ENCODE measurements at places on chromosomes 1 and 21.

DNA sequence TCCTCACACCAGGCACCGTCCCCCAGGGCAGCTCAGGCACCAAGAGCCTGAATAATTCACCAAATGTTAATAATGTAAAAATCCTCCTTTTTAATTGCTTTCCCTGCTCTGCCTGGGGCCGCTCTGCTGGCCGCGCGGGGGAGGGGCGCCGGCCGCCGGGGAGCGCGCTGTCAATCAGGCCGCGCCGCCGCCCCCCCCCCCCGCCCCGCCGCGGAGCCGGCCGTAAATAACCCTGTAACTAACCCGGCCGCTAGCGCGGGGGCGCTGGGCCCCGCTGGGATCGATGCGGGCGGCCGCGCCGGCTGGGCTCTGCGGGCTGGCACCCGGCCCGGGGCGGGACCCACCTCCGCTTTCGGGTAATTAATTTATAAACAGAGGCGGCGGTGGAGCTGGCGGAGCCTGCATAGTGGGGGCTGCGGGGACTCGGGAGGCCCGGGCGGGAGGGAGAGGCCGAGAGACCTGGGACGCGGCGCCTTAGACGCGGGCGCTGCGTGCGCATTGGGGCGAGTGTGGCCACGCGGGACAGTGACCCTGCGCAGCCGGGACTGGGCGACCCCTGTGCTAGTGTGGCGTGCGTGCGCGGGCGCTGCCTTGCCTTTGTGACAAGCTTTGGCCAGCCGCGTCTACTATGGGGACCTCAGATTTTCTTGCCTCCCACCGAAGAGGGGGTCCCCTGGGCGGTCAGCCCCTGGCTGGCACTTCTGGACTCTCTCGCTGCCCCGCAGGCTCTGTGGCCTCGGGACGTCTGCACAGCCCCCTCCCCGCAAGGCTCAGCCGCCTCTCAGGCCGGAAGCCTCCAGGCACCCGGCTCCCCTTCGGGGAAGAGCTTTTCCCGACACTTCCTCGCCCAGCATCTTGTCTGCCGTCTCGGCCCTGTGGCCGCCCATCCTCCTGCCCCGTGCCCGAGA is 16.6 kb downstream of the SAMD11 start:
- DNase-seq, result peak; percentile 85

DNA sequence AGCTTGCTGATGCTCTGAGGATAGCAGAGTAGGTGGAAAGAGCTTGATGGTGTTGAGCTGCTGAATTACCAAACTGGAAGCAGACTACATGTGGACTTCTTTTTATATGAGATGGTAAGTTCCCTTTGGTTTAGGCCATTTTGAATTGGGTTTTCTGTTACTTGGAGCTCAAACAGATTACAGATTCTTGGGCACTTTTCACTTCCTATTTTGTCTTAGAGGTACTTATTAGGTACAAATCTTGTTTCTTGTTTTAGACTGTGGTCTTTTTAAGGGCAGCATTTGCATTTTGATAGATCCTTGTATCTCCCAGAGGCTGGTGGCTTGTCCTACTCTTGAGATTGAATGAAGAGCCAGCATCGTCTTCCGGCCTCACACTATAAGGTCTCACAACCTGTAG is 70.2 kb downstream of the GADD45A start:
- no peak for DNase-seq

GRCh38 chr1:78759881-78760280 is 110.2 kb downstream of the IFI44 start:
- DNase-seq, result peak; percentile 51

DNA sequence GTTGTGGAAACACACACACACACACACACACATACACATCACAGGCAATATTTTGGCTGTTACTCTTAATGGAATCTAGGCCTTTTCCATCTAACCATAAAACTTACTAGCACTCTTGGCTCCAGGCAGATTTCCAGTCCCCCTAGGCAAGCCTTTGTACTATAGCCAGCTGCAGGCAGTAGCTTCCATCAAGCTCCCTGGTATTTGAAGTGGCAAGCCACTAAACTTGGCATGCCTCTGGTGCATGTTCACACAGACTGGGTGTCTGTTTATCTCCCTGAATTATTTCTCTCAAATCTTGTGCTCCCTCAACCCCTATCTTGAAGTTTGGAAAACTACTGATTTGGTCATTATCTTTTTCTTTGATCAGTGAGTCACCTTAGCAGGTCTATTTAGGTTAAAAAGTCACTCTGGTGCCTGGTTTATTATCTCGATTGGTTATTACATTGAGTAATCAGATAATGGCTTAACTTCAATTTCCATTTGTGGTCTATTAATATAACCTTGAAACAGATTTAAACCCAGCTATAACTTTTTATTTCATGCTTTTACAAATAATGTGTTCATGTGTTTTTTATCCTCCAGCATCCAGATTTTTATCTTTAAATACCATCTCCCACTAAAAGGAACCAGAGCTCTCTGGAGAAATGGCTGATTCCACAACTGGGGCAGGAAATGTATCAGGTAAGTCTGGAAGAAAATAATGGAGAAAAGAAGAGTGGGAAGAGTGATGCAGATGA is 2.7 kb upstream of the RBM15 start:
- no peak for DNase-seq

DNA sequence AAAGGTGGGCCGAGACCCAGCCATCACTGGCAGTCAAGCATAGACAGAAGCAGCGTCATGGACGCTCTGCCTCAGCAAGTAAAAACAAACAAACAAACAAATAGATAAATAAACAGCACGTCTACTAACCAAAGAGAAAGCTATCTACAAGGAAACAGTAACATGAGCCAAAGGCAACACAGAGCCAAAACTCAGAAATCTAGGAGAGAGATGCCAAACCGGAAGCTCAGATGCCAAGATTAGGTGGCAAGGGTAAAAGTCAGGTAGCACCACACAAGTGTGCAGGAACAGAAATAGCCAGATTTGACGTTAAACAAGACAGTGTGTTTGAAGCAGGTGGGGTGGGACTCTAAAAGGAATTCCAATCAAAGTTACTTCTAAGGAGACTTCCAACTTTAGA is 448.3 kb upstream of the NFIA start:
- DNase-seq, result no peak

GRCh38 chr1:160826546-160826945 is 30.6 kb downstream of the LY9 start:
- peak; percentile 1 for DNase-seq

DNA sequence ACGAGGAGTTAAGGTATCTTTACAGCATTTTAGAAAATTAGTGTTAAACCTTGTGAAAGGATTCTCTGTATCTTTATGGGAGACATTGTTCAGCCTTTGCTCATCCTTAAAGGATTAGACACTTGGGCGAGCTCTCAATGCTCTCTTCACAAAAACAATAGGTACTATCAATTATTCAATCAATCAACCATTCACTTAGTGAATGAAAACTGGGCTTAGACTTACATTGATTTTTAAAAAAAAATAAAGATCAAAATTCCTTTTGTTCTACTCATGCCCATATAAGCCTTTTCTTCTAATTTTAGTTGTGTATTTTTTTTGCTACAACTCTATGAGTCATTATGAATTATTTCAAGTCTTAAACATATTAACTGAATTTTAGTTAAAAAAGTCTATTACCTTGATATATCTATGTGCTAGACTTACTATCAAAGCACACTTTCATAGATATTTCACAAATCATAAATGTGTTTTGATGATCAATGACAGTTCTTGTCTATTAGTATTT is 181.2 kb downstream of the DPYD start:
- peak; percentile 13 for DNase-seq

DNA sequence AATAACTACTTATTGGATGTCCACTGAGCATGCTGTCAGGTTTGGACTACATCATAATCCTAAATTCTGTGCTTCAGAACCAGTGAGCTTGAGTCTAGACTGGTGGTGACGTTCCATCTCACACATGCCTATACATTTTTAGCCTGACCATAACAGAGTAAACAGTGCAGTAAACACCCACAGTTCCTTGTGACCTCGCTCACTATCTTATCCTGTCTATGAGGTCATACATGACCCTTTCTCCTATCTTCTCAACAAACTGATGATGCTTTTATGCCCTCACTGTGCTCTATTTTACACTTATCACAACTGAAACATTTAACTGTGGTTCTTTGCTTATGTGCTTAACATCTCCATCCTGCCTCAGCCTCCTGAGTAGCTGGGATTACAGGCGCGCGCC is 91.2 kb downstream of the ENAH start:
- no peak for DNase-seq

DNA sequence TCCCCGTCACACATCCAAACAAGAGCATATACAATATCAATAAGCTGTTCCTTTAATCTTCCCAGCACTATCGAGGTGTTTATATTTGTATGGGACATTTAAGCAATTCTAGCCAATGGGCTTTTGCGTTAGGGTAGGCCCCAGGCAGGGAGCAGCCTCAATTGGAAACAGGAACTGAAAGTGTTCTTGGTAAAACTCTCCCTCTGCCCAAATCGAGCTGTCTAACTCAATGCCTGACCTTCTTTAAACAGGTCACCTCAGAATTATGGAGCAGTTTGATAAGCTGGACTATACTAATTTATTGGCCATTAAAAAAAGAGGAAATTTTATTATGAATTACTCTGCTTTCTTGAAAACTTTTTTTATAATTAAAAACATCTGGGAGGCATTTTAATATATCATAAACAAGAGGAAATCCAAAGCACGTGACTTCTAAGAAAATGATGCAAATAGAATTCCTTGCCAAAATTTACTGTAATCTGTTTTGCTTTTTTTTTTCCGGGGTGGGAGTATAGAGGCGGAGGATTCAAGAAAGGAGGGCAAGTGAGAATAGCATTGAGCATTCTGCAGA is 498.1 kb downstream of the LMO4 start:
- DNase-seq, result peak; percentile 87

DNA sequence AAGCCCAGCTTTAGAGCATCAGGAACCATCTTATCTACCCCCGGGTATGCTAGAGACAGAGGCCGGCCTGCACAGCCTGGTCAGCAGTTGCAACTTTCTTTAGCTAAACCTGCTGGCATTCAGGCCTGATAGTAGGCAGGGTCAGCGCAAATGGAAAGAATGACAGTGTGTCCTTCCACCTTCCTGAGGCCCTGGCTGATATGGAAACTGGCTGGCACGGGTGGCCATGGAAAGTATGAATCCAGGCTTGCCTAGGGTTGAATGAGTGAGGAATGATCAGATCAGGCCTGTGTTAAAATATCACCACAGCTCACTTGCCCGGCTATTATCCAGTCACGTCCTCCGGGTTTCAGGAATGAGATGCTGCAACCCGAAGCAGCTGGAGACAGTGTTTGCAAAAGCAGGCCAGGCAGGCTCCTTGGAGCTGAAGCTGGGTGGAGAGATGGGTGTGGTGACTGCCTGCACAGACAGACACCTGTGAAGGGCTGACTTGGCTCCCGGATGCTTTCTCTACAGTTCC is 34.7 kb downstream of the RCAN1 start:
- DNase-seq, result peak; percentile 31

DNA sequence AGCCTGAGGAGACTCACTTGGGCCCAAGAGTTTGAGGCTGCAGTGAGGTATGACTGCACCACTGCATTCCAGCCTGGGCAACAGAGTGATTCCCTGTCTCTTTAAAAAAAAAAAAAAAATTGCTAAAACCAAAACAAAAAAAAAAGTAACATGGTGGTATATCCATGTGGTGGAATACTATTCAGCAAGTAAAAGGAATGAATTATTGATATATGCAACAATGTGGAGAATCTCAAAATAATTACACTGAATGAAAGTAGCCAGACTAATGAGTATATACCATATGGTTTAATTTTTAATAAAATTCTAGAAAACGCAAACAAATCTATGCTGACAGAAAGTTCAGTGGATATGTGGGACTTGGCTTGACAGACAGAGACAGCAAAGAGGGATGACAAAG is 80.3 kb upstream of the DMRTA2 start:
- DNase-seq, result no peak

DNA sequence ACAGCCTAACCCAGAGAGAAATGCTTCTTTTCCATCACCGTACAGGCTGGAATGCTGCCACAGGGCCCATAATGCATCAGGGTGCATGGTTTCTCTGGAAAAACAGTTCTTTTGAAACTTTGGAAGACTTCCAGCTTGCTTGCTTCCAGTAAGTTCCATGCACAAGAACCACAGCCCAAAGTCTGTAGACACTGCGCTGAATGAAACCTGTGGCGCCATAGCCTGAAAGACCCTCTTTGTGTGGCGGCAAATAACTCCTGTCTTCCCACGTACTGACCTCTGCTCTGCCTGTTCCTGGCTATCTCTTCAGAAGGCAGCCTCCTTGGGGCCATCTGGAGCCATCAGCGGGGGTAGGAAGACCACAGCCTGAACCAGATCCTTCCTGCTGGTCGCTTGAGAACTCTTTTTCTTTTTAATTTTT is 15.1 kb downstream of the MIIP start:
- DNase-seq, result peak; percentile 60
